ENCODE measurements at places on chromosomes 7 and 10.

- DNase-seq, result peak; percentile 67
Measured at GRCh38 chr10:110498087-110498981, 627 bp downstream of the DUSP5 start.

GRCh38 chr10:114649217-114649903, 8.7 kb downstream of the ABLIM1 start:
- DNase-seq, result no peak

- DNase-seq, result no peak
Measured at GRCh38 chr7:29565982-29566746, 2.5 kb downstream of the PRR15 start.

DNA sequence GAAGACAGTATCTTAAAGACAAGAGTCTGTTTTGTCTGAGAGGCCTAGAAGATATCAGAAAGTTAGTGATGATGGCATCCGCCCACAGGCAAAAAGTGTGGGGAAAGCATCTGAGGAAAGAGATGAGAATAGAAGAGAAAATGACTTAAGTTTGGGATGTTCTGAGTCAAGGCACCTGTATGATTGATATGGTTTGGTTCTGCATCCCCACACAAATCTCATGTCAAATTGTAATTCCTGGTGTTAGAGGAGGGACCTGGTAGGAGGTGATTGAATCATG, 568.2 kb upstream of the MGMT start:
- no peak for DNase-seq

GRCh38 chr7:78587443-78588044, 789.0 kb downstream of the PHTF2 start:
- DNase-seq, result peak; percentile 46

GRCh38 chr10:118904286-118904685, 125.2 kb upstream of the NANOS1 start:
- DNase-seq, result no peak

- DNase-seq, result no peak
Measured at GRCh38 chr10:125455855-125456254, 227.1 kb downstream of the TEX36 start.

DNA sequence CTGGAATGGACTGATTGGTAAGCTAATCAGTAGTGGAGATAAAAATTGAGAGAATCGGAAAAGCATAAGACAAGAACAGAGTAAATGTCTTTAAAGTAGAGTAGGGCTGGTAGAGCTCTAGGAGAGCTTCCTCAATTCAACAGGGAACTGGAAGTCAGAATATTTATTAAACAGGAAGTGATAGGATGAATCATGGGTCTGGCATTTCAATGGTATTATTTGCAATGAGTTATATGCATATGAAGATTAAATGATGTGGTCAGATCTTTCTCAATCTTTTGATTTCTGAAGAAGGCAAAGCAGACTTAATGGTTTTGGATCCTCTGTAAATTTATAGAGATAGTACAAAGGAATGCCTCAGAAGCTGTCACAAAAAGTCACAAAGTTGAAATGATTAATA, 349.0 kb downstream of the HPSE2 start:
- peak; percentile 21 for DNase-seq

GRCh38 chr7:39681887-39682441, 58.6 kb downstream of the RALA start:
- DNase-seq, result no peak

GRCh38 chr7:93097388-93097787, 20.4 kb downstream of the SAMD9 start:
- no peak for DNase-seq

- peak; percentile 65 for DNase-seq
Measured at GRCh38 chr7:101537205-101537604, 91.9 kb downstream of the MYL10 start.

DNA sequence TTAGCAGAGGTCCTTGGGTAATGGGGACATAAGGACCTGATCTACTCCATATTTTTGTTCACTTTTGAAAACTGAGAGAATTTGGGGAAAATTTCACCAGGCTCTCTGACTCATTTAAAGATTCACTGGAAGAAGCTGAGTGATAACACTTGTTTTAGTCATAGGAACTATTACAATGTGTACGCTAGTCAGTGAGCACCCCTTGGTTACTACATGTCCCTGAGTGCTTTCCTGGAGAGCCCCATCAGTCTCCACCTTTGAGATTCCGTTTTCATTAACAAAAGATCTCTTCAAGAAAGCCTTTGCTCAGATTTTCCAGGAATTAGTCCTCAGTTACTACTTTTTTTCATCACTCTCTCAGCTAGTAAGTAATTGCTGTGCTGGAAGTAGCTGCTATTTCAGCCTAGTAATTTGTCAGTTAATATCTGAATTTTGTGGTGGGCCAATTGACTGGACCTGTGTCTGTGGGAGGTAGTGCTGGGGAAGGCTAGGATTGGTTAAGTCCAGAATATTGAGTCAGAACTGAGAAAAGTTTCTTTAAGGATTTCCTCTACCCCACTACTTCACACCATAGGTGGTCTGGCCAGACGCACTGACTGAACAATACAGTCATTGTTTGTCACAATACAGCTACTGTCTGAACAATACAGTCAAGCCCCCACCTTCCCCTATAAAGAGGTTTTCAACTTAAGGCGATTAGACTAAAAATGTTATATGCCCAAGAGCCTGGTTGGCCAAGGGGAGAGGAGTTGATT, 235.0 kb downstream of the CCDC7 start:
- no peak for DNase-seq

DNA sequence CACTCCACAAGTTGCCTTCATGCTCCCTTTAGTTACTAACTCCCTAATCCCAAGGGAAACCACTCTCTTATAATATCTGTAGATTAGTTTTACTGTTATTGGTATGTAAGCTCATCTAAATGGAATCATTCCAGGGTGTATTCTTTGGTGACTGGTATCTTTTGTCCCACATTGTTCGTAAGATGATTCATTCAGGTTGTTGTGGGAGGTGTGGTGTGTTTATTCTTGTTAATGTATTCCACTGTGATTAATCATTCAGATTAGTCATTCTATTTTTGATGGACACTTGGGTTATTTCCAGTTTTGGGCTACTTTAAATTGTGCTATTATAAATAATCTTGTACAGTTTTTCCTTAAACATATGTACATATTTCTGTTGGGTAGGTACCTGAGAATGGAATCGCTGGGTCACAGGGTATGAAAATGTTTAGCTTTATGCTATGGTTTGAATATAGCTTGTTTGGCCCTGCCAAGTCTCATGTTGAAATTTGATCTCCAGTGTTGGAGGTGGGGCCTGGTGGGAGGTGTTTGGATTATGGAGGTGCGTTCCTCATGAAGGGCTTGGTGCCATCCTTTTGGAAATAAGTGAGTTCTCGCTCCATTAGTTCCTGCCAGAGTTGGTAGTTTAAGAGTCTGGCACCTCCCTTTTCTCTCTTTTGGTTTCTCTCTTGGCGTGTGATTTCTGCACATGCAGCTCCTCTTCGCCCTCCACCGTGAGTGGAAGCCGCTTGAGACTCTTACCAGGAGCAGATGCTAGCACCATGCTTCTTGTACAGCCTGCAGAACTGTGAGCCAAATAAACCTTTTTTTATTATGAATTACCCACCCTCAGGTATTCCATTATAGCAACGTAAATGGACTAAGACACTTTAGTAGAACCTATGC, 13.8 kb downstream of the BTRC start:
- peak; percentile 75 for DNase-seq

- DNase-seq, result no peak
Measured at GRCh38 chr10:45382591-45382990, 8.6 kb downstream of the ALOX5 start.

- DNase-seq, result no peak
Measured at GRCh38 chr7:12091231-12091630, 119.9 kb upstream of the TMEM106B start.

GRCh38 chr10:67934336-67934735, 49.9 kb downstream of the SIRT1 start:
- DNase-seq, result no peak

DNA sequence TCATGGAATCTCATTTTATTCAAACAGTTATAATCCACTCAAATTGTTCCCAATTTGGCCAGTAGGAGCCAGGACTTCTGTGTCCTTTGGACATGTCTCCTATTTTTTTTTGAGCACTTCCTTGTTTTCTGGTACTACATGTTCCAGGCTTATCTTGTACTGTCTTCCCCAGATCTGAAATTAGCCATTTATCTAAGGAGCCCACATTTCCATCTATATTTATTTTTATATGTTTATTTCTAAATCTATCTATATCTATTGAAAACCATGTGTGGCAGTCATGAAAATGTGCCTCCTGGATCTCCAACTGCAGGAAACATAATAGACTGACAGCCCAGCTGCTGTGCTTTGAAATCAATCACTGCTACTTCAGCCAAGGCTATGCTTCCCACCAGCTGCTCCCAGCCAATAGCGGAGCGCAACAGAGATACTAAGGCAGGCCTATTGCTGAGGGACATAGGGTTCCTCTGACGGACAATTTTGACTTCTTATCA, 147.1 kb downstream of the LRRC4 start:
- DNase-seq, result no peak

GRCh38 chr10:129878835-129879234, 85.2 kb downstream of the EBF3 start:
- DNase-seq, result no peak

DNA sequence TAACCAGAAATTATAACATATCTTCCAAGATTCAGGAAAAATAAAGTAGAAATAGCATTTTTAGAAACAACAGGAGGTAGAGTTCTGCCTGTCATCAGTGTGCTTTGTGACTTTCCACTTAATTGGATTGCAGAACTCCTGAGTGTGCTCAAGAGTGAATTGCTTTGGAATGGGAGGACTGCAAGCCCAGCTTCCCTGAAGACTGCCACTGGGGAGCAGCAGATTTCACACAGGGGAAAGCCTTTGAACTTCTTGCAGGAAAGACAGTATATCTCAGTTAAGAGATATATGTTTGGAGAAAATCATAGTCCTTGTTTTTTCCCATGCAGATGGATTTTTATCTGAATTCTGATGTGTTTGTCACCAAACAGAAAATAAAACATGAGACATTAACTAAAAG, 124.5 kb downstream of the TMEM168 start:
- peak; percentile 13 for DNase-seq

DNA sequence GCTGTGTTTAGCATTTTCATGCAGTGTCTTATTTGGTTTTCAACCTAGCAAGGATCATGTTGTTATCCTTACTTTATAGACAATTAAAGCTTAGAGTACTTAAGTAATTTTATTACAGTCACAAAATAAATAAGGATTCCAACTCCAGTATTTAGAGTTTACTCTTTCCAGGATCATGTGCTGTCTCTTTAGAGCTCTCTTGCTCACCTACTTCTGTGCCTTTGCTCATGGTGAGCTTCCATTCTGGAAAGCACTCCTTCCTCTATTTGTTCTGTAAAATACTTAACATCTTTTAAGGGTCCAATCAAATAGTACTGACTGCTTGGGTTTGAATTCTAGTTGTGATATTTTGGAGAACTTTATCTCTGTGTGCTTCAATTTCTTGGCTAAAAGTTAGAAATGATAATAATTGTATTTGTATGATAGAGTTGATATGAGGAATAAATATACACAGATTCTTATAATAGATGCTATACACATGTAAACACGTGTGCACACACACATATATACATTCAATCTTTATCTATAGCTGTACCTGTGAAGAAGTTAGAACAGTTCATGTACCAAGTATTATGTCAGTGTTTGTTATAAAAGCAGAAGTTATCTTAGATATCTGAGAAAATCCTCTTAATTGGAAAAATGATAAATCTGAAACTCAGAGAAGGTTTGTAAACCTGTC, 18.2 kb upstream of the CALCR start:
- no peak for DNase-seq

- no peak for DNase-seq
Measured at GRCh38 chr7:919924-920341, 34.5 kb downstream of the ADAP1 start.

- DNase-seq, result peak; percentile 96
Measured at GRCh38 chr7:106848851-106849442, 16.1 kb upstream of the PIK3CG start.

GRCh38 chr10:125158275-125158600, 2.1 kb downstream of the CTBP2 start:
- DNase-seq, result no peak

GRCh38 chr10:79399223-79399831, 46.1 kb downstream of the ZCCHC24 start:
- DNase-seq, result peak; percentile 99

- DNase-seq, result peak; percentile 86
Measured at GRCh38 chr10:71236286-71236685, 23.9 kb downstream of the UNC5B start.

DNA sequence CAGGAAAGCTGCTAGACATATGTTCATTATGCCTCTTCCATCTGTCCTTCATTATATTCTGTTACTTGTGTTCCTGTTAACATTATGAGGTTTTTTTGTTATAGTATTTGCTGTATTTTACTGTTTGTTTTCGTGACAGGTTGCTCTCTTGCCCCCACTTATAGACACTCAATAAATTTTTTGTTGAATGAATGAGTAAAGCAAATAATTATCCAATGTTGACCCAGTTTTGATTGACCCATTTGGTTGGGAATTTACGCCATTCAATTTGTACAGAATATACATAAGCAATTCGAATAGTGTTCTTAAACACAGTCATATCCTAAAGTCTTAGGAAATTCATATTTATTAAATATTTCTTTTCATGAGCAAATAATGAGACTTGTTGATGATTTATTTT, 11.8 kb downstream of the CCSER2 start:
- no peak for DNase-seq

- DNase-seq, result peak; percentile 54
Measured at GRCh38 chr10:60905580-60905979, 38.4 kb downstream of the RHOBTB1 start.

DNA sequence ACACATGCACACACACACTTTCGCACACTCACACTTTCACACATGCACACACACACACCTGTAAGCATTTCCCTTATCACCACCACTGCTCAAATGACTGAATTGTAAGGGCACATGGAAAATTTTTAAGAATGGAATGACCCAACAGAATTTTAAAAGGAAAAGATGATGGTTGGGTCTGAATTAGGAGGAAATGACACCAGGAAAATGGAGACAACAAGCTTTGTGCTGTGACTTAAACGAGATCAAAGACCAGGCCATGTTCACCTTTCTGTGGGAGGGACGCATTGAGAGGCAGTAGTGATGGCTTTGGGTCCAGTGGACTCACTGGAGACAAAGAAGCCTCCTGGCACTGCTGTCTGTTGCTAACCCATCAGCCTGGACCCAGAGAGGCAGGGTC, 16.7 kb upstream of the C10orf71 start:
- no peak for DNase-seq

DNA sequence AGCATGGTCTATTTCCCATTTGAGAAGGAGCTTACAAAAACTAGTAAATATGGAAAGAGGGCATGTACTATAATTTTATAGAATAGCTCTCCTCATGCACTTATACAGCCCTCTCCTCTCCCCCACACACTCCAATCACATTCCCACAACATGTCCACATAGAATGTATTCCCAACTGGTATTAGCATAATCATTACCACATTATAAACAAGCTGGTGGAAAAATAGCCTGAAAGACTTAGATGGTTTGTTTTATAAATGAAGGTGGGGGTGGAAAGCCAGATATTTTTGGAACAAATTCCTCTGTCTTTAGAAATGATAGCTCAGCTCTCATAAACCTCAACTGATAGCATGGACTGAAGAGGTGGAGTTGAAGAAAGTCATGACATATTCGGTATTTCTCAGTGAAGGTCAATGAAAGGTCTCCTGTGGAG, 410.1 kb downstream of the SUGCT start:
- peak; percentile 84 for DNase-seq

GRCh38 chr7:128914566-128915151, 4.2 kb upstream of the KCP start:
- no peak for DNase-seq
